ENCODE measurements at places on chromosomes 12 and 14.

DNA sequence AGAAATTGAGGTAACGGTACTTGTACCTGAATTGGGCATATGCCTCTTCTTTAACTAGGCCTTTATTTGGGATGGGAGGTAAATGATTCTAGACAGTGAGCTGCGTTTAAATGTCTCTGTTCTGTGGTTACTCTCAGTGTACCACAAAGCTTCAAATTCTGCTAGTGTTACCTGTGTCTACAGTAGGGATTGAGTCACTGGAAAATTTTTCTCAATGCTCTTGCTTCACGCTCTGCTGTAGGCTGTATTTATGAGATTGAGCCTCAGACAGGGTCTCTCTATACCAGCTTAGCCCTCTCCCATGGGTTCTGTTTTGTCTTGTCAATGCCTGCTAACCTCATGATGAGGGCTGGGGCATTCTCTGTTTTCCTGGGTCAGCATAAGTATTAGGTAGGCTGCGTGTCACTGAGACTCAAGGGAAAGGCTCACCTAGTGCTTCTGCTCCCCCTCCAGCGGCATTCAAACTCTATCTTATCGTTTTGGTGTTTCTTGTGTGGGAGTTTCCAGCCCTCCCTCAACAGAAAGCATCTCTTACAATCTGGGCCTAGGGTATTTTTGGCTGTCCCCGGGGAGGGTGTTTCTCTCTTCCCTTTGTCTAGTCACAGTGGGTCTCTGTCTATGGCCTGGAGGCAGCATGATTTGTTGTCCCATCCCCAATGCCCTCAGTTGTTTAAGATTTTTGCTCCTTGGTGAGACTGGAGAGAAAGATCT, 285.8 kb downstream of the ADGRD1 start:
- no peak for DNase-seq

GRCh38 chr12:5008661-5009060, 35.0 kb upstream of the KCNA5 start:
- DNase-seq: no peak

- DNase-seq: no peak
Measured at GRCh38 chr14:64507376-64508156, 3.0 kb downstream of the ZBTB1 start.

- DNase-seq: no peak
Measured at GRCh38 chr12:10241727-10242126, 29.1 kb downstream of the GABARAPL1 start.

DNA sequence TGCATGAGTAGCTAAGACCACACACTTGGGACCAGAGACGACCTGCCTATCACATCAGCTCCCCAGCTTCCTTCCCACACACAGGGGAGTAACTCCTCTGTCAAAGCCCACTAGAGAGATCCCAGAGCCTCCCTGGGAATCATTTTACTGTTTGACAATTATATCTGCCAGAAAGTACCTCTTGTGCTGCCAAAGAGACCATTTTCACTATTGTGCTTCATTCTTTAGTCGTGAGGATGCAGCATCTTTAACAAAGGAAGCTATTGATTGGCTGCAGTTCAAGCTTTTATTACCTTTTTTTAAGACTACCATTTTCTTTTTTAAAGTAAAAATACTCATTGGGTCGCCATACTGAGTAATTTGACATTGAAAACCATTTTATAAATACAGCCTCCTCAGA, 194.5 kb upstream of the RGS6 start:
- no peak for DNase-seq

DNA sequence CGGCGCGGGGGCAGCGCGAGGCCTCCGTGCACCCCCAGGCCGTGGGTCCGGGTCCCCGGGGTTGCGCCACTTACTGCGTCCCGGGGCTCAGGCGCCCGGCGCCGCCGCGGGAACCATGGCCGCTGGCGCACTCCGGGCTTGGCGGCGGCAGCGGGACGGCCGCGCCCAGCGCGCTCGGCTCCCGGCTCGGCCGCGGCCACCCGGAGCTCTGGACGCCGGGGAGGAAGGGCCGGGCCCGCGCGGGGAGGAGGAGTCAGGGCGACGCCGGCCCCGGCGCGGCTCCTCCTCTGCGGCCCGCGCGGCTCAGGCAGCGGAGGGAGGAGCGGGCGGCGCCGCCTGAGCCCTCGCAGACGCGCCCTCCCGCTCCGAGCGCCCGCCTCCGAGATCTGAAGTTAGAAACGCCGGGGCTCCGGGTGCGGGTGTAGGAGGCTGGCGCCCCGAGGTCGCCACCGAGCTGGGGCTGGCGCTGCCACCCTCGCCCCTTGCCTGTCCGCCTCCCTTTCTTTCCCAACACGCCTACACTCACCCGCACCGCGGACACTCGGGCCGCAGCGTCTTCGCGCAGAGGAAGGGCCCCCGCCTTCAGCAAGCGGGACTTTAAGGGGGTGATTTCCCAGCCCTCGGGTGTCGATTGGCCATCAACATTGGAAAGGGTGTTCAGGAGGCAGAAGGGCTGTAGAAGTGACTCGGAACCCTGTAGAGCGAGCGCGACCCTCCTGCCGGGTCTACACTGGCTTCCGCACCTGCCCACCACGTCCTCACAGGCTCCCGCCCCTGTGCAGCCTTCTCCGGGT, at the start of gene NIN:
TSS of gene NIN (minus strand) at position 231 of the 794 bp plus-strand sequence. CDS start 9,106 bp downstream, outside the sequence.
- DNase-seq: peak; percentile 37

DNA sequence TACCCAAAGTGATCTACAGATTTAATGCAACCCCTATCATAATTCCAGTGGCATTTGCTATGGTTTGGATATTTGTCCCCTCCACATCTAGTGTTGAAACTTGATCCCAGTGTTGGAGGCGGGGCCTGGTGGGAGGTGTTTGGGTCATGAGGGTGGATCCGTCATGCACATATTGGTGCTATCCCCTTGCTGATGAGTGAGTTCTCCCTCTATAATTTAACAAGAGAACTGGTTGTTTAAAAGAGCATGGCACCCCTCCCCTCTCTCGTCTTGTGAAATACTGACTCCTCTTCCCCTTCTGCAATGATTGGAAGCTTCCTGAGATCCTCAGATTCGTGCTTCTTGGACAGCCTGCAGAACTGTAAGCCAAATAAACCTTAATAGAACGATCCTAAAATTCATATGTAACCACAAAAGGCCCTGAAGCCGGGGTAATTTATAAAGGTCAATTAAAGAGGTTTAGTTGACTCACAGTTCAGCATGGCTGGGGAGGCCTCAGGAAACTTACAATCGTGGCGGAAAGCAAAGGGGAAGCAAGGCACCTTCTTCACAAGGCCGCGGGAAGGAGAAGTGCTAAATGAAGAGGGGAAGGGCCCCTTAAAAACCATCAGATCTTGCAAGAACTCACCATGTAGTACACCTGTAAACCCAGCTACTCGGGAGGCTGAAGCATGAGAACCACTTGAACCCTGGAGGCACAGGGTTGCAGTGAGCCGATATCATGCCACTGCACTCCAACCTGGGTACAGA, 41.2 kb downstream of the SLC39A9 start:
- no peak for DNase-seq

DNA sequence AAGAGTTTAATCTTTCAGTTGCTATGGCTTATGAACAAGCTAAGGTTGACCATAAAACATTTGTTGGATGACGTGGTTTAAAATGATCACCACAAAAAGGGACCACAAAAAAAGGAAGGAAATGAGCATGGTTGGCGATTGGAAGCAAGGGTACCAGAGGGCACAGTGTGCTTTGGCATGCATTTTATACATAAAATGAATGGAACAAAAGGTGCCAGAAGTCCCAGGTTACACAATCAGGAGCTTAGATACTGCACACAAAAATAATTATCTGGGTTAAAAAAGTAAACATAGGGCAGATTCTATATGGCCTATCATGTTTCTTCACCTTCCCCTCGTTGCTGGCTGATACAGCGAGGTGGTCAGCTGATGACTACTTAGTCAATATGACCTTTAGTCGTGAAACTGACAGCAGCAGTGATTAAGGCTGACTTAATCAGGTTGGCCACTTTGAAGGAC, 50.7 kb downstream of the ZC3H14 start:
- no peak for DNase-seq

DNA sequence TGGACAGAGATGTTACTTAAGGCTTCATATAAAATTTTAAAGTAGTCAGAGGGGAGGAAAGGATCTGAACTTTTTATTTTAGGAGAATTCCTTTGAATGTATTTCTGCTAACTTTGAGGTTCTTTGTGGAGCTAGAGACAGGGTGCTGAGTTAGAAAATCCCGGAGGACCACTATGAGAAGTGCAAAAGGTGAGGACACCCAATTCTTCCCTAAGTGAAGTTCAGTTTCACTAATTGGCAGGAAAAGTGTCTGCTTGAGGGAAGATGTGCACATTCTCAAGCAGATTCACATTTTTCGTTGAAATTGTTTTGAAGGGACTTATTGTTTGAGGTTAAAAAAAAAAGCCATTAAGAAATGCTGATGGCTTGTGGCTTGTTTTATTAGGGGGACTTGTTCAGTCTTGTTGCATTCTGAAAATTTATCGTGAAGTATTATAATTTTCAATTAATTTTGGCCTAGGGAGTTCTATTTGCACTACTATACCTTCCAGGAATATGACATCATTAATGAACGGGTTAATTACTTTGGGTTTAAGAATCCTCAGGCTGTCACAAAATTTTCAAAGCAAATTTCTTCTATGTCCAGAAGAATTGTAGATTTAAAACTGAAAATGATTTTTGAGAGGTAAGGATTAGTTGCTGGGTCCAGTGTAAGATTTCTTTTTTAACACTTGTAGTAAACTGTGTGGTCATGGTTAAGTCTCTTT, 1.8 kb downstream of the PCNX1 start:
- no peak for DNase-seq

GRCh38 chr14:52835122-52835903, 43.9 kb upstream of the GNPNAT1 start:
- no peak for DNase-seq

- no peak for DNase-seq
Measured at GRCh38 chr12:58066296-58066695, 124.9 kb downstream of the ATP23 start.

DNA sequence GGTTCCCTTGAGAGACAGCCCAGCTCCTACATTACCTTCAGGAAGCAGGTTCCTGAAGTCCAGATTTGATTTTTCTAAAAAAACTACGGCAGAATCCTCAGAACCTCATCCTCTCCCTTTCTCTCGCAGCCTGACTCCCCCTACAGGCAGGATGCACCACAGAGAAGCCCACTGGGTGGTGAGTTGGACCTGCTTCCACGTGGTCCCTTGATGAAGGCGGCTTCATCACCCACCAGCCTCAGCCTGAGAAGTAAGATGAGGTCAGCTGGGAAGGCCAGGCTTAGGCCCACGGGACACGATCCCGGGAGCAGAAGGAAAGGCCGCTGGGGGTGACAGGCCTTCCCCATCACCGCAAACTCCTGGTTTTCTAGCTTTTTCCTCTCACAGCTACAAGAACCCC, 83.0 kb downstream of the ACTN1 start:
- DNase-seq: no peak

DNA sequence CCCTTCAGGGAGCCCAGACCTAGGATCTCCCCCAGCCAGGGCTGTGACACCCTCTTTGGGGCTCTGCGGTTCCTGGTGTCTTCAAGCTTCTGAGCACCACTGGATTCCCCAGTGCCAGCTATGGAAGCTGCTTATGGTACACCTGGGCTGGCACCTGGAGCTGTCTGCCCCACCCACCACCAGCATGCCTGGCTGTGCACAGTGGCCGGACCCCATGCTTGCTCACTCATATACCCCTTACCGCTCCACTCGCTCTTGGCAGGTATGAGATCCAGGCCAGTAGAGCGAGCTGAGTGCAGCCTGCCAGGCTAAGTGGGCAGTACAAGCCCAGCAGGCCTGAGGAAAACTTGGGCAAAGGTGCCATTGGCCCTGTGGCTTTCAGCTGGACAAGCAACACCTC, 114.0 kb downstream of the DACT1 start:
- no peak for DNase-seq

GRCh38 chr12:25957793-25958427, 572 bp upstream of the RASSF8 start:
- DNase-seq: no peak

- no peak for DNase-seq
Measured at GRCh38 chr12:109347589-109347988, at the start of gene MYO1H. TSS of gene MYO1H (plus strand) at chr12:109347900. CDS start at chr12:109347961, 61 bp downstream.

DNA sequence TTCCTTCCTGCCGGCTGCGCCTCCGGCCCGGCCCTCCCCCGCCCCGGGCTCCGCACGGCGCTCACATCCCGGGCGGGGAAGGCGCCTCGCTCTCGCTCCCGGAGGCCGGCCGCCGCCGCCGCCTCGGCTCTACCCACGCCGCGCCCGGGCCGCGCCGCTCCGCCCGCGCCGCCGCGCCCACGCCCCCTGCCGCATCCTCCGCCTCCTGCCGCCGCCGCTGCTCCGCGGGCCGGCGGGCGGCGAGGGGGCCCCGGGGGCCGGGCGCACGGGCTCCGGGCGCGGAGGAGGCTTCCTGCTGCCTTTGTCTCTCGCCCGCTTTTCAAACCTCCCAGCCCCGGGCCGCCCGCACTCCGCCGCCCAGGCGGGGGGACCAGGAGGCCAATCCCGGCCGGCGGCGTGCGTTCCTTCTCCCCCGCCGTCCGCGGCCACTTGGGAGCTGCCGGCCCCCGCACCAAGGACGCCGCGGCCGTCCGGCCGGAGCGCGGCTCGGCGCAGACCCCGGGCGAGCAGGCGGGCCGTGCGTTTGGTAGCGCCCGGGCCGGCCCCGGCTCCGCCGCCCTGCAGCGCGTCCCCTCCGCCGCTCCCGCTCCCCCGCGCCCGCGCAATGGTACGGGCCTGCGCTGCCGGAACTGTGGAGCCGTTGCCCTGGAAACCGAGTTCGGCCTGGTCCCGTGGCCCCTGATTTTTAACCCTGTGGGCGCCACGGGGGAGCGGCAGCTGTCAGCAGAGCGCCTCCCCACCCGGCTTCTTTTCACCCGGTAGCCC, at the start of gene FBXL14:
TSS of gene FBXL14 (minus strand) at position 321 of the 765 bp plus-strand sequence. CDS start 515 bp downstream, outside the sequence.
- peak; percentile 88 for DNase-seq

GRCh38 chr14:67357969-67358354, 1.6 kb downstream of the ATP6V1D start:
- no peak for DNase-seq

GRCh38 chr12:52204931-52205505, 13.2 kb upstream of the KRT80 start:
- no peak for DNase-seq

DNA sequence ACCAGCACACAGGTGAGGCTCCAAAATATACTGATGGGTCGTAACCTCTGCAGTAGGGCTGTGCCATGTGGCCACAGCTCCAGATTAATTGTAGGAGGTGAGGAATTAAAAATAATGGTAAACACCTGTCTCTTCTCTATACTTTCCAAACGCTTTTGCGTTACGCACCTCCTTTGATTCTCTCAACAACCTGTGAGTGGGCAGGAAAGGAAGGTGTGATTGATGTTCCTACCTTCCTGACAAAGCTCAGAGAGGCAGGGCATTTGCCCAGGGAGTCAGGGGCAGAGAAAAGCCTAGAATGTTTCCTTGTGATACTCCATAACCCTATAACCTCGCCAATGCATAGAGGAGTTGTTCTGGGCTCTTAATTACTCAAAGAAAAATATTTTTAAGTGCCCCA, 124.9 kb downstream of the PRMT8 start:
- no peak for DNase-seq

GRCh38 chr14:70780396-70781075, 28.8 kb downstream of the MAP3K9 start:
- DNase-seq: no peak

DNA sequence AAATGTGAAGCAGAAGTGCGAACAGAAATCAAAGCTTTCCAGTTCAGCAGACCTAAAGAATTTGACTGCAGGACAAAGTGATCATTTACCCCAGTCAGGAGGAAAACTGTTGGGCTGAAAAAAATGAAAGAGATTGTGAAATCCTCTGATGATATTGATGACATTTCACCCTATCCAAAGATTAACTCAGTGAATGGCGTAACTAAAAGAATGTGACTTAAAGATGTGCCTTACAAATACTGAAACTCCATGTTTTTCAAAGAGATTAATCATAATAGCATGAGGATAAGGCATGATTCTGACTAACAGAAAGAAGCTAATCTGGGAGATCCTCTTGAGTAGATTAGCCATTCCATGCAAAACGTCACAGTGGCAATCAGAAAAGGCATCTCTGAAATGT, 225.6 kb downstream of the DUSP6 start:
- DNase-seq: no peak

Data from activated naive CD4-positive, alpha-beta T cell (primary cell).